ENCODE measurements at places on chromosomes 12 and 14. TPM values are rescaled to one million over a fixed set of nuclear protein-coding genes. Genes with fewer than 3 reads are reported as not detected.

Gene NELL2
- not detected for total RNA-seq

Gene PTHLH
- 1.3 TPM for total RNA-seq

Gene DBX2
- not detected for total RNA-seq

Gene ZDHHC22
- total RNA-seq: not detected

Gene DEGS2
- total RNA-seq: not detected

Gene ZNF740
- 10.8 TPM for total RNA-seq

Gene ZC2HC1C
- total RNA-seq: 0.64 TPM

Gene TAS2R8
- total RNA-seq: 0.43 TPM

Data from fibroblast of villous mesenchyme (primary cell).